Muscle of arm (tissue), 14 donors: ENCODE measurements at places on chromosomes 12 and 14. TPM values are rescaled to one million over a fixed set of nuclear protein-coding genes. Genes with fewer than 3 reads are reported as not detected.

The LALBA gene
- polyA plus RNA-seq: not detected

The PRH2 gene
- not detected for polyA plus RNA-seq

DNA sequence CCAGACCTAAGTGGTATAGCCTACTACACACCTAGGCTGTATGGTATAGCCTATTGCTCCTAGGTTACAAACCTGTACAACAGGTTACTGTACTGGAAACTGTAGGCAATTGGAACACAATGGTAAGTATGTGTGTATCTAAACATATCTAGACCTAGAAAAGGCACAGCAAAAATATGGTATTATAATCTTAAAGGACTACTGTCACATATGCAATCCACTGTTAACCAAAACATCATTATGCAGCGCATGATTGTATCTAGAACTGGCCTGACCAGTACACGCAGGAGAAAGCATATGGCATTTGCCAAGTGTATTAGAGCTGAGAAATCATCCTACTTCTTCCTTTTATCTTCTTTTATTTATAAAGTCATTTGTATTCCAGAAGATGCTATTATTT, 75.5 kb downstream of the SLC8A3 start:
- no peak for DNase-seq

GRCh38 chr12:15788233-15789219, 662 bp downstream of the EPS8 start:
- peak; percentile 57 for DNase-seq

DNA sequence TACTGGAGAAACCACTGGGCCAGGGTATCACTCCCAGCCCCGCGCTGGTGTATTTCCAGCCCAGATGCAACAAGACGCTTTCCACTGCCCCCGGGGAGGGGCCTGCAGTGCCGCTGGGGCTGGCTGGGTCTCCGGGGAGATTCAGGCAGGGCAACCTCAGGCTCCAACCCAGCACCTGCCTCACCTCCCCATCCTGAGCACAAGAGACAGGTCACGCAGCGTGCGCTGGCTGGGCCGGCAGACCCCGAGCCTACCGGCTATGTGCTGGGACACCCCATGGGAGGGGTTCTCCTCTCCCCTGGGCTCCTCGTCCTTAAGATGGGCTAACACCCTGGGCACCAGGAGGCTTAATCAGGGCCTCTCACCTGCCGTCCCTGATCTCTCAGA, 80.9 kb downstream of the RFLNA start:
- no peak for DNase-seq
